Heart left ventricle (tissue), 16 donors: ENCODE measurements at places on chromosomes 5 and 9. TPM values are rescaled to one million over a fixed set of nuclear protein-coding genes. Genes with fewer than 3 reads are reported as not detected.

The NIM1K gene
- 0.11 TPM for polyA plus RNA-seq

The TMC1 gene
- polyA plus RNA-seq = not detected

The LRRC70 gene
- polyA plus RNA-seq = 1.7 TPM

The TAF11L5 gene
- not detected for polyA plus RNA-seq

The MED27 gene
- polyA plus RNA-seq = 14.4 TPM

The DDX31 gene
- polyA plus RNA-seq = 2.4 TPM

The NMUR2 gene
- polyA plus RNA-seq = not detected

The CAAP1 gene
- polyA plus RNA-seq = 6.8 TPM
